Progenitor cell of endocrine pancreas (in vitro differentiated cells): ENCODE measurements at places on chromosomes 13 and 19. TPM values are rescaled to one million over a fixed set of nuclear protein-coding genes. Genes with fewer than 3 reads are reported as not detected.

DNA sequence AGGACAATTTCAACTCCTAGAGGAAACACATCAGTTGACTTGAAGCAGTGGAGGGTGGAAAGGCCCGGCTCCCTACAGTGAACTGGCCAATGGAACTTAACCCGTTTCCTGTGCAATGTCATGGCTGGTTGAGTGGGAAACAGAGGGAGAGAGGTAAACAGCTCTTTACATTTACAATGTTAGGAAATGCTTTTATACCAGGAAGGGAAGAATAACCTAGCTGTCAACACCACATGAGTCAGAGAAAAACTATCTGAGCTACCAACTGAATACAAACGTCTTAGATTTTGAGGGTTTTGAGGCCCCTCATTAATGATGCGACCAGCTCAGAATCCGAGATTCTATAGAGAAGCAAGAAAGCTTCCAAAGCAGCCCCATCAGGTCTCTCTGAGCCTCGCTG, 36.7 kb downstream of the CARD8 start:
- H3K27ac ChIP-seq, result no peak overlapping the region
- peaks cover 8% of the 10 kb centered on the region for H3K36me3 ChIP-seq
- DNase-seq, result no peak

- peaks cover 6% of the 10 kb centered on the region for H3K4me1 ChIP-seq
- no peak overlapping the region for H3K27ac ChIP-seq
- no peak for DNase-seq
- no peak overlapping the region for H3K4me3 ChIP-seq
Measured at GRCh38 chr19:51386882-51387520, 773 bp downstream of the LIM2 start.

DNA sequence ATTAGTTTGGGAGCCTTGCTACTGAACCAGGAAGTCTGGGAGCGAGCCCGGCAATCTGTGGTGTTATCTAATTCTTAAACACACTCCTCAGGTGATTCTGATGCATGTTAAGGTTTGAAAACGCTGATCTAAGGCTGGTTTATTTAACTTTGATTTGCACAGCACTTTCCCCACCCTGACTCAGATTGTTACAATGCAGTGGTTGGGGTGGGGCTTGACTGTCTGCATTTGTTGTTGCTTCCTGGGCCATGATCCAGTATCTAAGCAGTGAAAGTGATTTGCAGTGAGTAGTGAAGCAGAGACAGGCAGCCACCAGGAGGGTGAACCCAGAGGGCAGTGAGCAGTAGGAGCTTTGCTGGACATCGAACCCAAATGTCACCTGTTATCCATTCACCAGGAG, 81.6 kb upstream of the ARGLU1 start:
- H3K27ac ChIP-seq, result no peak overlapping the region
- H3K4me1 ChIP-seq, result no peaks in the 10 kb centered on the region
- DNase-seq, result no peak

GRCh38 chr13:105587786-105588185, 947.7 kb downstream of the EFNB2 start:
- no peaks in the 10 kb centered on the region for H3K4me1 ChIP-seq
- H3K27ac ChIP-seq, result no peak overlapping the region
- DNase-seq, result no peak
- H3K4me3 ChIP-seq, result no peak overlapping the region

- H3K27ac ChIP-seq, result no peak overlapping the region
- DNase-seq, result no peak
- H3K4me1 ChIP-seq, result peaks cover 4% of the 10 kb centered on the region
- peaks cover 1% of the 10 kb centered on the region for H3K36me3 ChIP-seq
- H3K4me3 ChIP-seq, result no peak overlapping the region
Measured at GRCh38 chr13:25429466-25429865, 57.7 kb downstream of the ATP8A2 start.

GRCh38 chr19:31071136-31071855, 277.9 kb downstream of the TSHZ3 start:
- no peak for DNase-seq
- no peaks in the 10 kb centered on the region for H3K36me3 ChIP-seq

GRCh38 chr19:41939861-41940730, 11.8 kb upstream of the ERFL start:
- peak; percentile 26 for DNase-seq
- H3K27me3 ChIP-seq, result peaks cover 35% of the 10 kb centered on the region
- H3K27ac ChIP-seq, result peak overlapping the region; percentile 74

DNA sequence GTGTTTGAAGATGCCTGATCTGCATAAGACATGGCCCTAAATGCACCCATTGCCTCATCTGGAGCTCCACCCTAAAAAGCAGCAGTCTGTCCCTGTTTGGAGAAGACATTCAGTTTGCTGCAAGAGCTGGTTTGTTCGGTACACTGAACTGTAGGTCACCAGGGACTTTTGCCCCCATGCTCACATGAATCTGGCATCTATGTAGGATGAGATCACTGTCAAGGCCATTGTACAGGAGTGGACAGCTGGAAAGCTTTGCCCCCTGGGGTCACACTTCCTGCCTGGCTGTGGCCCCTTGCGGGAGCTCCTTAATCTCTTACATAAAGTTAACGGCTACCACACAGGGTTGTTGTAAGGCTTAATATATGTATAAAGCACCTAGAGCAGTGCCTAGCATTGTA, 73.0 kb downstream of the IPO5 start:
- no peak for DNase-seq
- no peak overlapping the region for H3K4me3 ChIP-seq
- H3K4me1 ChIP-seq, result no peaks in the 10 kb centered on the region
- no peaks in the 10 kb centered on the region for H3K27me3 ChIP-seq
- peaks cover 10% of the 10 kb centered on the region for H3K36me3 ChIP-seq

DNA sequence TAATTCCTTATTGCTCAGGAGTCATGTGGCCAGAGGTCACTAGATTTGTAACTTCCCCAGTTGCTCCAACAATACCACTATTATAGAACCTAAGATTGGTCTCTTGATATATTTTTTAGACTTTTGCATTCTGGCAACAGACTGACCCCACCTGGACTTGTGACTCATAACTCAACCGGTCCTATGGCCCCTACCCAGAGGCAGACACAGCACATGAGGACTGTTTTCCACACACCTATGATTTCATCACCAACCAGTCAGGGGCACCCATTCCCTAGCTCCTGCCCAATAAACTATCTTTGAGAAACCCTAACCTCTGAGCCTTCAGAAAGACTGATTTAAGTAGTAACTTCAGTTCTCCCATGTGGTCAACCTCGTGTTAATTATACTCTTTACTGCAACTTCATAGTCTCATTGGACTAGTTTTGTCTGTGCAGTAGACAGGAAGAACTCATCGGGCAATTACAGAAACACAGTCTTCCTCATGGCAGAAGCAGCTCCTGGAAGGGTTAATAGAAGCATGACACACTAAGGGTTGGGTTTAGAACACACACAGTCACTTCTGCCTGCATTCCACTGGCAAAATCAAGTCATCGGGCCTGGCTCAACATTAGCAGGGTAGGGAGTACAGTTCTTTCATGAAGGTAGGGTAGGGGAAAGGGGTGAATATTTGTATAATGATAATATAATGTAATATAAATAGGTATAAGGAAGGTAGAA, 251.8 kb downstream of the UQCRFS1 start:
- no peaks in the 10 kb centered on the region for H3K36me3 ChIP-seq
- peaks cover 14% of the 10 kb centered on the region for H3K27me3 ChIP-seq
- no peak overlapping the region for H3K27ac ChIP-seq

DNA sequence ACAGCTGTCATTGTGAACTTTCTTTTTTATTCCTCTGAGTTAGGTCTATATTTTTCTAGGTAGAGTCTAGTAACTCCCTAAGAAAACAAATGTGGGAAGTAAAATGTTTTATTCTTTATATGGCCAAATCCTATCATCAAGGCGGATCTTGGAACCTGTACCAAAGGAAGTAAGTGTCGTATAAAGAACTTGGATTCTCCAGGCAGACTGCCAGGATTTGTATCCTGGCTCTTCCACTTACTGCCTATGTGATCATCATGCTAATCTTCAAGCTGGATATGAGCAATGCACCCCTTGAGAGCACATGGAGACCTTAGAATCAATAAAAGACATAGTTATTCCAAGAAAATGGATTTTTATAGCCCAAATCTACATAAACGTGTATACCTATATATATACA, 286.5 kb downstream of the PCDH17 start:
- no peak overlapping the region for H3K4me3 ChIP-seq
- no peaks in the 10 kb centered on the region for H3K27me3 ChIP-seq
- no peaks in the 10 kb centered on the region for H3K36me3 ChIP-seq
- H3K4me1 ChIP-seq, result peaks cover 7% of the 10 kb centered on the region

DNA sequence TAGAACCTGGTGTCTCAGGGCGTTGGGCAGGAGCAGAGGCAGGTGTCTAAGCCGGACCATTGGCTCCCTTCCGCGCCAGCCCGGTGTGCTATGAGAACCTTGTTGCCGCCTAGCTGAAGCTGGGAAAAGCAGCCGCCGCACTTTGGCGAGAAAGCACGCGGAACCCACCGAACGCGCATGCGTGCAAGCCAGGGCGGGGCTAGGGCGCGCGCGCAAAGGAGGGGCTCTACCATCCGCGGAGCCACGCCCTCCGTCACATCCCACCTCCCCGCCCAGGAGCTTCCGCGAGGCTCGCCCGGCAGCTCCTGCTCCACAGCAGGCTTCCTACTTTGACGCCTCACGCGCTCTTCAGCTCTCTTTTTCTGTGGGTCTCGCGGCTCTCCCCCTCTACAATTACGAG, 51.3 kb downstream of the WDR87 start:
- no peak overlapping the region for H3K4me3 ChIP-seq
- H3K4me1 ChIP-seq, result no peaks in the 10 kb centered on the region
- H3K36me3 ChIP-seq, result no peaks in the 10 kb centered on the region
- H3K27ac ChIP-seq, result no peak overlapping the region
- no peaks in the 10 kb centered on the region for H3K27me3 ChIP-seq

- no peak overlapping the region for H3K27ac ChIP-seq
- no peak overlapping the region for H3K4me3 ChIP-seq
- no peaks in the 10 kb centered on the region for H3K4me1 ChIP-seq
- no peaks in the 10 kb centered on the region for H3K36me3 ChIP-seq
- DNase-seq, result no peak
- H3K27me3 ChIP-seq, result no peaks in the 10 kb centered on the region
Measured at GRCh38 chr13:96573563-96573962, 420.7 kb downstream of the OXGR1 start.

GRCh38 chr13:49939321-49939720, 3.2 kb upstream of the SPRYD7 start:
- no peaks in the 10 kb centered on the region for H3K27me3 ChIP-seq
- no peaks in the 10 kb centered on the region for H3K36me3 ChIP-seq
- DNase-seq, result no peak
- no peak overlapping the region for H3K4me3 ChIP-seq

- H3K36me3 ChIP-seq, result peaks cover 17% of the 10 kb centered on the region
- peak overlapping the region; percentile 85 for H3K27ac ChIP-seq
- H3K4me3 ChIP-seq, result no peak overlapping the region
- no peak for DNase-seq
- peaks cover 20% of the 10 kb centered on the region for H3K4me1 ChIP-seq
Measured at GRCh38 chr19:16373532-16373931, 48.9 kb downstream of the KLF2 start.

DNA sequence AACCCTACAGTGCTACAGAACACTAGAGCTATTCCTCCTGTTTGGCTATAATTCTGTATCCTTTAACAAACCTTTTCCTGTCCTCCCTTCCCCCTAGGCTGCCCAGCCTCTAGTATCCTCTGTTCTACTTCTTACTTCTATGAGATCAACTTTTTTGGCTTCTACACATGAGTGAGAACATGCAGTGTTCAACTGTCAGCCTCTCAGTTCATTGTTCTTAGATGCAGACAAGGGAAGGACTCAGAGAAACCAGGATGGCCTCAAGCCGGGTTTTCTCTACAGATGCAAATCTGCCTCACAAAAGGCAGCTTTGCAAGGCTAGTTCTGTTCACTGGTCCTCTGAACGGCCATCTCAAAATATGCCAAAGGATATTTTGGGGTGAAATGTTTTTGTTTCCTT, 18.4 kb downstream of the AMER2 start:
- DNase-seq, result no peak
- no peak overlapping the region for H3K27ac ChIP-seq
- peaks cover 12% of the 10 kb centered on the region for H3K4me1 ChIP-seq
- H3K36me3 ChIP-seq, result no peaks in the 10 kb centered on the region

GRCh38 chr19:49954933-49955332, 6.0 kb downstream of the SIGLEC11 start:
- peaks cover 20% of the 10 kb centered on the region for H3K4me1 ChIP-seq
- H3K27me3 ChIP-seq, result no peaks in the 10 kb centered on the region
- no peak overlapping the region for H3K27ac ChIP-seq
- no peaks in the 10 kb centered on the region for H3K36me3 ChIP-seq
- no peak for DNase-seq

DNA sequence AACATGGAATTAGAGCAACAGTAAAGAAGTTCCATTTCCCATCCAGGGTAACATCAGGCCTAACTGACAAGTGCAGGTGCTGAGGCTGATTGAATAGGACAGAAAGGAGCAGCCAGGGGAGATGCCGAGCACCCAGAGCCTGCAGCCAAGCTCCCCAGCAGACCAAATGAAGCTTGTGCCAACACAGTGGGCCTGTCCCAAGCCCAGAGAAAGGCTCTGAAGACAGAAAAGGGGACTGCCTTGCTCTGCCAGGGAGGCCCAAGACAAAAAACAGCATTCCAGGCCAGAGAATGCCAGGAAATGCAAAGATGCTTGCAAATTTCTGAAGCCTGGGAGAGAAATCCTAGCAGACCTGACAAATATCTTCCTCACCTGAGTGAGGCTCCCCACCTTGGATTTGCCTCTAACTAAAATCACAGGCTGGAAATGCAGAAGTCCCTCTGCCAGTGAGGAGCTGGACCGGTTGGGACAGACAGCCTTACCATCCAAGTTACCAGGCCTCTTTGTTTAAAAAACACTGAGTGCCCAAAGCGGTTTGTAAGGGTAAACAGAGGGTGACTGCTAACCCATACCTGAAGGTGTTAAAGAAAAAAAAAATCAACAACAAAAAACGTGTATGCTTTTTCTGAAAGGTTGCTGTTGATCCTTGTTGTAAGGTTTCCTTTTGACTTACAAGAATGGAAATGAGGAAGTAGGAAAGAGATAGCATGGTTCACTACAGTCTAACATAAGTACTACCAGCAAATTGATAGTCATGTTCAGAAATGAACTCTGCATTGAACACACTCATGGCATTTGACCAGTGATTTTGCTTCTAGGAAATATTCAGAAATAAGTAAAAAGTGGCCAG, 11.8 kb upstream of the HMGB1 start:
- peak overlapping the region; percentile 63 for H3K27ac ChIP-seq
- H3K4me3 ChIP-seq, result no peak overlapping the region
- no peaks in the 10 kb centered on the region for H3K27me3 ChIP-seq
- no peak for DNase-seq
- H3K36me3 ChIP-seq, result no peaks in the 10 kb centered on the region

APLP1 gene
- total RNA-seq, result 134 and 135 TPM in 2 replicates

NPAS1 gene
- total RNA-seq, result 2.2 and 2.4 TPM in 2 replicates

KANK3 gene
- 0.36 and 0.91 TPM in 2 replicates for total RNA-seq

KHSRP gene
- 419 and 436 TPM in 2 replicates for total RNA-seq

ALKBH7 gene
- 72.1 and 79.1 TPM in 2 replicates for total RNA-seq

ELSPBP1 gene
- not detected in 2 replicates for total RNA-seq

PSG7 gene
- not detected in 2 replicates for total RNA-seq

PLK5 gene
- total RNA-seq, result 0.26 and 0.38 TPM in 2 replicates

ZNF729 gene
- not detected in 2 replicates for total RNA-seq

PNMA8A gene
- 27.5 and 28.1 TPM in 2 replicates for total RNA-seq

THSD1 gene
- 1.7 TPM in 2 replicates for total RNA-seq

SOX1 gene
- 0.51 and 0.57 TPM in 2 replicates for total RNA-seq
